Activated CD4-positive, CD25-positive, alpha-beta regulatory T cell (primary cell): ENCODE measurements at places on chromosomes 1 and 21.

DNA sequence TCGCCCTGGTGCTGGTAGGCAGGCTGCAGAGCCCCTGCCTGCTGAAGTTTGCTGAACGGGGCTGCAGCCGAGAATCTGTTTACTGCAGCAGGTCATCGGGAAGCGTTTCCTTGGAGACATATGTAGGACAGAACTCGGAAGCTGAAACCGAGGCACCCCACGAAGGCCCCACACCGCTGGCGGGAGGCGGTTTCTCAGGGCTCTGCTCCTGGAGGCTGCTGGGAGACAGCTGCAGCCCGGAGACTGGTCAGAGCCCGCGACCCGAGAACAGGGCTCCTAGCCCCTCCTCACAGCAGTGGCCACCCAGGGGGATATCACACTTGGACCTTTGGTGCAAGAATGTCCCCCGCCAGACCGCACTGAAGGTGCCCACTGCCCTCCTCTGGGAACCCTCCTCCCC is 12.7 kb upstream of the PLCH2 start:
- DNase-seq = no peak

DNA sequence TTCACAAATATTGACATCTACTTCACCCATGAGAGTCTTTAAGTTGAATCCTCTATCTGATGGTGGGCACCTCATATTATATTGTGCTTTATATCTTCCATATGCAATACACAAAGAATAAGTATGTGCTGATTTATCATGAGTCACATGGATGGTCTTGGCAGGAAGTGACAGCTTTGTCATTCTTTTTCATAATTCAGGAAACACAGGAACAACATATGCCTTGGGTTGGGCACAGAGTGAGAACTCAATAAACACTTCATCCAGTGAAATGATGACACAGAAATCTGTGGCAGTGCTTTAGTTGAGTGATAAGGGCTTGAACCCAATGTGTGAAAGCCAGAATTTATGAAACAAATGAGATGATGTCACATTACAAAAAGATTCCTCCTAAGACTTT is 41.2 kb downstream of the GADD45A start:
- DNase-seq = no peak

- DNase-seq = no peak
These were observed 3.5 kb downstream of the RGL1 start for GRCh38 chr1:183808296-183809027.

DNA sequence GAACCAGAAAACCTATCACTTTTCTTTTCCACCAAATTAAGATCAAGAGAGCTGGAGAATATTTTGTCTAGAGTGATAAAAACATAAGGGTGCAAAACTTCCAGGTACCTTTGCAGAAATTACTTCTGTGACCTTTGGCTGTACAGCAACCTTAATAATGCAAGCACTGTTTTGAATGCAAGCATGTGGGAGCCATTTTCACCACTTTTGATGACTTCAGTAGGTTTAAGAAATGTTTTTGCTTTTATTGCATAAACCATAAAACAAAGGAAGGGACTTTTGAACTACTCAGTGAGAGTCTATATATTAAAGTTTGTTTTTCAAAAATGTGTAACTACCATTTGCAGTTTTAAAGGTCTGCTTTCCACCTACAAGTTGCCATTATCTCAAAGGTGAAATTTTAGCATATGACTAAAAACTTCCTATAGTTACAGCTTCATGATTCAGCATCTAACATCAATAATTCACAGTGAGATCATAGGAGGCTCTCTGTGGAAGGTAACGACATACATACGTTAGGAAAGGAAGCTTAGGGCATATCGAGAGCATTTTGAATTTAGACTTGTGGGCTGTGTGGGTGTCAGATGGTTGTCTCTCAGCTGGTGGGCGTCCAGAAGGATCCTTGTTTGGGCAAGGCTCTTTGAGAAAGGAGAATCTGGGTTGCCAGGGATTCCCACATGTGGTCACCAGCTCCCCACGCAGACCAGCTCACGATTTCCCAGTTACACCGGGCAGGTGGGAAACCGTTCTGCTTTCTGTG is 1.1 kb upstream of the GADD45A start:
- DNase-seq = no peak

GRCh38 chr1:197905699-197906351 is 3.4 kb downstream of the C1orf53 start:
- no peak for DNase-seq

- no peak for DNase-seq
These were observed 14.1 kb downstream of the TTC39A start for GRCh38 chr1:51316113-51316845.

GRCh38 chr1:212269306-212269705 is 15.9 kb upstream of the PPP2R5A start:
- DNase-seq = no peak

DNA sequence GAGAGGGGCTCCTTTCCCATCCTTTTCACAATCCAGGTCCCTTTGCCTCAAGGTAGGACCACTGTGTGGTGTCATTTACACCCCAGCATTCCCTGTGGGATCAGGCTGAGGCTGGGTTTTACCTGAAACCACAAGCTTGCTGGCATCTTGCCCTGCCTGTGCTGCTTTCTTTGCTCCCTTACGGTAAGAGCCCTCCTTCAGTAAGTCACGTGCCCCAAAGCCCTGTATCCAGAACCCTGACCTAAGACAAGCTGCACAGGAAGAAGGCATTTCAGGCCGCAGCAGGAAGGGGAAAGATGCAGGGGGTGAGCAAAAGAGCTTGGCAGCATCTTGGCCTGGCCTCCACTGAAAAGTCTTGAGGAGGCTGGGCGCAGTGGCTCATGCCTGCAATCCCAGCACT is 58.4 kb downstream of the KLHDC7A start:
- no peak for DNase-seq

DNA sequence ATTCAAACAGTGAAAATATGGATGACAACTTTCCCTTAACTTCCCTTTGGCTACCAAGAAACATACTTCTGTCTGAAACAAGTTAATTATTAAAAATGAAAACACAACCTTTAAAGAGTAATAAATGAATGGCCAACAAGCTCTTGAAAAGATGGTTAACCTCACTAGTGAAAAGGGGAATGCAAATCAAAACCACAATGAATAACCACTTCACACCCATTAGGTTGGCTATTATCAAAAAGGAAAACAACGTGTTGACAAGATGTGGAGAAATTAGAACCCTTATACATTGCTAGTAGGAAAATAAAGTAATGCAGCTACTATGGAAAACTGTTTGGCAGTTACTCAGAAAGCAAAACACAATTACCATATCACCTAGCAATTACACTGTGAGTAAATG is 14.1 kb downstream of the COP1 start:
- DNase-seq = no peak
